NCI-H69 (cell line): ENCODE measurements at places on chromosomes 2 and 18.
A peak's percentile ranks its signal among the peaks of the same experiment; 100 is the strongest.

- no peak for DNase-seq
These were observed 2.5 kb downstream of the KCNF1 start for GRCh38 chr2:10914272-10914693.

DNA sequence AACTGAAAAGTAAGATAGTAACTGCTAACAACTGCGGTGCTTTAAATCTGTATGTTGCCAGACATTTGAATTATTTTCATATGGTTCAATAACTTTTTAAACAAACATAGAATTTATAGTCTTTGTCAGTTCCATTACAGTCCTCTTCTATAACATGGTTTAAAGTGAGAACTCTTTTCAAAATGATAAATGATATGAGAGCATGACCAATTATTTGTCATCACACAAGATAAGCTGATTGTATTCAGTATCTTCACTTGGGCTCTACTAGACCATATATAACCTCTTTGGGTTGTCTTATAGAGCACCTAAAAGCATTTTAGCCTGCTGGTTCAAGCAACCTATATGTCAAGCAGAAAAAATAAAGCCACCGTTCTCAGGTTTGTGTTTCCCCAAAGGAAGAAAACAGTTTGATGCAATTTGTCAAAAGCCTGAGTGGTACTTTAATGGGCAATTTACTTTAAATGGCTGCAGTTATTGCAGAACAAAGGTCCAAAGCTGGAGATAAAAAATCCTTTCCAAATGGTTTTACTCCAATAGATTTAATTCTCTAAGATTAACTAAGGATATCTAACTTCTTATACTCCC, 298.4 kb downstream of the FSIP2 start:
- peak; percentile 70 for DNase-seq

DNA sequence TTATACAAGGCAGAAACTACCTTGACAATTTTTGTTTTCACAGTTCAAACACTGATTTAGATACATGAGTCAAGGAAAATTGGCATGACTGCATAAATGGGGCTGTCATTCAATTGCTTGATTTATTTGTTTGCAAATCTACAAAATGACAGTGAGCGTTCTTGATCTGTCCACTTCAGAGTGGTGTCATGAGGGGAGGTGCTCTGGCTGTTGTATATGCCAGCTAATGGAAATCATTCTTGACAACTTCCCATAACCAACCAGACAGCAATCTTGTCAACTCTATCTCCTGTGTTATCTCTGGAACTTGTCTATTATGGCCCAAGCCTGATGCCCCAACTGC, 120.6 kb upstream of the UGP2 start:
- DNase-seq, result no peak

GRCh38 chr2:129319422-129319717, 660.1 kb upstream of the RAB6C start:
- no peak for DNase-seq
